Left colon (tissue), 2 donors: ENCODE measurements at places on chromosomes 1 and 21. TPM values are rescaled to one million over a fixed set of nuclear protein-coding genes. Genes with fewer than 3 reads are reported as not detected.

GRCh38 chr1:3787349-3787715 is 9.0 kb downstream of the LRRC47 start:
- DNase-seq = no peak

The PDPN gene
- total RNA-seq = 4.2 TPM

DNA sequence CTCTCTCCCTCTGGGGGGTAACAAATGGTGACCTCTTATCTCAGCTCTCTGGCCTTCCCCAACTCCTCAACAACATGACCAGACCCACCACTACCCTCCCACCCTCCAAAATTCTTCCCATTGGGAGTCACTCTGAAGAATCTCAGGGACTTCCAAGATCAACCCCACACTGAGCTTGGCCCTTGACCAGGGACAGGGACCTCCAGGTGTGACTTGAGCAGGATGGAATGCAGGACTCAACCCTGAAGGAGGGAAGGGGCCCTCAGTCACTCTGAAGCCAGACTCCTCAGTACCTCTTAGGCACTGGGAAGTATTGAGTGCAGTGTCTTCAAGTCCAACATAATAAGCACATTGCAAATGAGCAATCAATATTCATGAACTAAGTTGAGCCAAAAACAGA is 1.9 kb downstream of the CASQ1 start:
- DNase-seq = no peak

The NTRK1 gene
- total RNA-seq = not detected

The LAX1 gene
- total RNA-seq = 3.5 TPM

DNA sequence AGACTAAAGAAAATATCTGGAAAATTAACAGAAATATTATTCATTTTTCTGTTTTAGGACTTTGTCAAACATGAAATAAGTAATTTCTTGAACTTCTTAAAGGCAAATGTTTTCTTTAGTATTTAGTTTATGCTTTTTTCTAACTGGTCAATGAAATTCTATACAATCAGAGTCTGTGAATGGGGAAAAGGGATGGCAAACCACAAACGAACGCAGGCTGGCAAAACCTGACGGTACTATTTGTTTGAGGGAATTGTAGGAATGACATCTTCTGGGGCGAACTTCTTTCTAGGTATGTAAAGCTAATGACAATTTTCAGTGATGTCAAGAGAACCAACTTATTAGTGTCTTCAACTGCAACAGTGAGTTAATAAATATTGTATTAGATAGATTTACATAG is 156.0 kb downstream of the SIPA1L2 start:
- DNase-seq = no peak

DNA sequence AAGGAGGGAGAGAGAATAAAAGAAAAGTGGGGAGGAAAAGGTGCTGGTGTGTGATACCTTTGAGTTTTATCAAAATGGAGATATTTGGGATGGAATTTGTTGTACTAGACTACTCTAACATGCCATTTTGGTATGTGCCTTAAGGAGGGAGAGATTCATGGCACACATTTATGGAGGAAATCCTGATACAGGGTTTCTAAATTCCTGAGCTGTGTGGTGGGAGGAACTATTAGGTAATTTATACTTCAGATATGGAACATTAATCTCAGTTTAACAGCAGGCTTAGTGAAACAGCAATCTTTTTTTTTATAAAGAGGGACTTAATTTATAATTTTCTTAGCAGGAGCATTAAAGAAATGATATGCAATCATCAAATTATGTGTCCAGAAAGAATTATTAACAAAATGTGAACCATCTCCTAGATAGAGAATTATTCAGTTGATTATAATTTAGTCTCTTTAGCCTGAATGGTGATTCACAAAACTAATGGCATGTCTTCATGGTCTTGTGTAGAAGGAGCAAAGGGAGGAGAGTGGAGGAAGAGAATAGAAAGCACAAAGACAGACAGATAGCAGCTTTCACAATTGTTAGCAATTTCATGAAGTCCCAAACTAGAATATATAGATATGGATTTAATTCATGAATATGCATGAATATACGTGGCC is 301.6 kb downstream of the HLX start:
- DNase-seq = no peak

DNA sequence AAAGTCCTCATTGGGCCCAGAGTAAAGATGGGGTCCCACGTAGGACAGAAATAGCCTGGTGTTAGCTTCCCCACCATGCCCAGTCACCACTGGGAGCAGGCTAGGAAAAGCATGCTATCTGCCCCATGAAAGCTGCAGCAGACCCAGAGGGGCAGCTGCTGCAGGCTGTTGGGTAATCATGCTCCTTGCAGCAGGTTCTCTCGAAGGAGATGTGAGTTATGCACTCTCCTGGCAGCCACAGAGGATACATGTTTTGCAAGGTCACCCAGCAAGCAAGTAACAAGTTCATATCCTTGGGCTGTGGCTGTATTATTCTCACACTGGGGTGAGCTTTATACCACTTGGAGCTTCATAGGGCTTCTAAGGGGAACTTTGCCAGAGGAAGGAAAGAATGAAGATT is 9.1 kb upstream of the HEYL start:
- DNase-seq = no peak

The BRDT gene
- not detected for total RNA-seq

DNA sequence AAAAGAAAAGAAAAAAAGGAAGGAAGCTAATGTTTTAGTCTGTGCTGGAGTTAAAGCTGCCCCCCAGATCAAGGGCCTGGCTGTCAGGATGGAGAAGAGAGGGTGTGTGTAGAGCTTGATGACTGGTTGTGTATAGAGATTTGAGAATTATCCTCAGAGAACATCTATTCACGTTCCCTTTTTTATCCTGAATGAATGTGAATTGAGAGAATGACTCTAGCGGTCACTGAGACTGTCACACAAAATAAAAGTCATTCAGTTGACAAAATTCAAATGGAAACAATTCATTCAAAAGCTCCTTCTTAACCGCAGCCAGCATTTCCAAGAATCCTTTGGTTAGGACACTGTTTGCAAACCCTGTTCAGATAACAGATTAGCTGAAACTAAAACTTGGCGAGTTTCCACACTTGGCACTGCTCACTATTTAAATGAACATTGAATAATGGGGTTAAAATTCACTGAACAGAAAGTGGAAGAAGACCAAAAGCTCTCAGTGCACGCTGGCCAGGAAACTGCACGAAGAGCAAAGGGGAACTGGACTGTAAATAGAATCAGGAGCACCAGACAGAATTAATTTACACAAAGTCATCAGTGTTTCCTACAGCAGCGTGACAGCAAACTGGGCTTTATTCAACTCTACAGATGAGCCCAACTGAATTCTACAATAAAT is 13.6 kb upstream of the FAM89A start:
- peak; percentile 25 for DNase-seq

The TOMM20 gene
- total RNA-seq = 84.6 TPM
